ENCODE measurements at places on chromosomes 7 and 10.

DNA sequence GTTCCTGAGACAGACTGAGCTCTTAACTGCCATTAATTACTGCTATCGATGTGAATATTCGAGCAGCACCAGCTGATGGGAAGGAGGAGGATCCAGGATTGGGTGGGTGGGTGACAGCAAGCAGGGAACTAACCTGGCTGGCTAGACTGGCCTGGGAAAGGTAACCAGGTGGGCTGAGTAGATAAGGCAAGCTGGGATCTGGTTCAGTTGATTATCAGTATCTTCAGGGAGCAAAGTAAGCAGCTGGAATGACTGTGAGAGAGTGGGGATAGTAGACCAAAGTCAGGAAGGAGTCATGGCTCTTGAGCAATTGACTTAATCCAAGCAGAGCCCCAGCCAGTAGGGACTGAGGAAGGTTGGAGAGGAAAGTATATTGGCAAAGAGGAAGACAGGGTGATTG, 46.9 kb upstream of the KMT2E start:
- no peak for DNase-seq

DNA sequence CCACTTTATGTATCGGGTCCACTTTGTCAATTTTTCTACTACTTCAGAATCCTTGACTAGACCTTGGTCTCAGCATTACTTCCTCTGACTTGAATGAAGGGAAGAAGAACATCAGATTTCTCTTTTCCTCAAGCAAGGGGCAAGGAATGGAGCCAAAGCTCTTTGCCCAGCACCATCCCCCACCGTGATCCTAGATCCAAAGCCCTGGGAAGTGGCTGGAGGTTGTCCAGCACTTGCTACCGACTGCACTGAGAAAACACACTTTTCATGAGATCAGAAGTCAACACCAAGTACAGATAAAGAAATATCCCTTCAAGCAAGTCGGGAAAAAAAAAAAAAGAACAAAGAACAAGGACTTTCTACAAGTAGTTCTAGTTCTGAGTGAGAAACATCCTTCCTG, 102.1 kb upstream of the DDC start:
- DNase-seq = no peak

- no peak for DNase-seq
These were observed 110.0 kb upstream of the SHH start for GRCh38 chr7:155922067-155922816.

GRCh38 chr7:33258491-33258951, 129.2 kb downstream of the BBS9 start:
- no peak for DNase-seq
